ENCODE measurements at places on chromosomes 4 and X. TPM values are rescaled to one million over a fixed set of nuclear protein-coding genes. Genes with fewer than 3 reads are reported as not detected.

Gene OTUD4
- 33.3 TPM for total RNA-seq

Gene CTAG1A
- not detected for total RNA-seq

Gene CXCL11
- 3.0 TPM for total RNA-seq

Gene FAT4
- 32.7 TPM for total RNA-seq

Gene AGTR2
- not detected for total RNA-seq

Gene FGB
- not detected for total RNA-seq

Gene ERVMER34-1
- total RNA-seq: 1.2 TPM

Gene OTC
- total RNA-seq: not detected

Gene TMEM255A
- total RNA-seq: 1.6 TPM

Gene SPANXN4
- total RNA-seq: not detected

Gene ASB12
- 0.47 TPM for total RNA-seq

Gene CT45A2
- total RNA-seq: not detected

Gene INTU
- 3.6 TPM for total RNA-seq

Gene CENPVL2
- not detected for total RNA-seq

Gene SLIT2
- total RNA-seq: 110 TPM

Gene ITGB1BP2
- total RNA-seq: 8.3 TPM

Gene BMX
- 5.6 TPM for total RNA-seq

Gene ARX
- total RNA-seq: 0.32 TPM

Gene SLC10A4
- not detected for total RNA-seq

Gene NPY2R
- total RNA-seq: not detected

Gene NUP62CL
- 0.79 TPM for total RNA-seq

Gene NCAPG
- 5.2 TPM for total RNA-seq

Gene ARHGEF6
- total RNA-seq: 70.1 TPM

Gene TRPC3
- total RNA-seq: 0.40 TPM

Gene FAM133A
- total RNA-seq: not detected

Gene GPR119
- total RNA-seq: not detected

Gene LETM1
- 47.7 TPM for total RNA-seq

Gene PTPN13
- total RNA-seq: 13.8 TPM

Gene ITIH6
- total RNA-seq: not detected

Gene SH2D1A
- 14.2 TPM for total RNA-seq

Gene SMIM31
- not detected for total RNA-seq

Gene ANXA5
- 243 TPM for total RNA-seq

Gene TLR2
- total RNA-seq: 74.5 TPM

Gene AMTN
- not detected for total RNA-seq

Gene H2BW2
- not detected for total RNA-seq

Gene GRID2
- total RNA-seq: not detected

Gene NSG1
- 1.9 TPM for total RNA-seq

Gene TLR8
- 22.5 TPM for total RNA-seq

Gene RNF113A
- total RNA-seq: 19.1 TPM

Gene CYSLTR1
- 21.0 TPM for total RNA-seq

Gene ZMAT1
- total RNA-seq: 21.6 TPM

Gene ADH6
- total RNA-seq: not detected

Gene ADGRG4
- total RNA-seq: not detected

Gene RAB39B
- 6.4 TPM for total RNA-seq

Gene MEPE
- not detected for total RNA-seq

Gene IL15
- 21.7 TPM for total RNA-seq

Gene PGAM4
- total RNA-seq: not detected

Gene SSX1
- not detected for total RNA-seq

Gene H2BW1
- total RNA-seq: not detected

Gene LDB2
- 174 TPM for total RNA-seq

Gene RPA4
- total RNA-seq: 1.5 TPM

Gene VCX3A
- total RNA-seq: not detected

Gene IL3RA
- 8.6 TPM for total RNA-seq

Gene TAF7L
- not detected for total RNA-seq

Gene CISD2
- total RNA-seq: 26.8 TPM
